Vagina (tissue), 2 donors: ENCODE measurements at places on chromosomes 16 and 17.

DNA sequence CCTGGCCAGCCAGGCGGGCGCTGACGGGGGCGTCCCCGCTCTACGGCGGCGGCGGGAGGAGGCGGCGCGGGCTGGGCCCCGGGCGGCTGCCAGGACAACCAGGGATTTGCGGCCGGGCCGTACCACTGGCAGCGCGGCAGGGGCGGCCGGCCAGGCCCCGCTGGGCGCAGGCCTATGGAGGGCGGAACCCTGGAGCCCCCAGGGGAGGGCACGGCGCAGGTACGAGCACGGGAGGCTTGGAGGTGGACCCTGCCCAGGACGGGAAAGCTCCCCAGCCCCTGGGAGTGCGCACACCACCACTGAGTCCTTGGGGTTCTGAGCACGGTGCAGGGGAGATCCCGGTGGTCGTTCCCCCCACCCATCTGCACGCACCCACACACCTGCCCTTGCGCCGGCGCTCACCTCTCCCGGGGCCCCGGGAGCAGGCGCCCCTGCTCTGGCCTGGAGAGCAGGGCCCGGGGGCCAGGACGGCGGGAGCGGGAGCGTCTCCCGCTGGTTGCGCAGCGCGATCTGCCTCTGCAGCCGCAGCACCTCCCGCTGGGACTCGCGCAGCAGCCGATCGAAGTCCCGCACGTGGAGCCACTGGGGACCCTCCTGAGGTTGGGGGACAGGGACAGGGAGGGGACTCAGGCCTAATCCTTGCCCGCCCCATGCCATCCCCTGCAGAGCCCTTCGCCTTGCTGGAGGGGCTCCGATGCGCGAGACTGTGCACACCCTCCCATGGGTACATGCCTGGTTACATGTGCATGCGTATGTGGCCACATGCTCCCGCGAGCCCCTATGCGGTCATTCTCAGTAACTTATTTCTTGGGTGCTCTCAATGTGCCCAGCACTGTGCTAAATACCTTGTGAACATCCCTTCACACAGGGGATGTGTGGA, 3.9 kb downstream of the TSPOAP1 start:
- DNase-seq = no peak

DNA sequence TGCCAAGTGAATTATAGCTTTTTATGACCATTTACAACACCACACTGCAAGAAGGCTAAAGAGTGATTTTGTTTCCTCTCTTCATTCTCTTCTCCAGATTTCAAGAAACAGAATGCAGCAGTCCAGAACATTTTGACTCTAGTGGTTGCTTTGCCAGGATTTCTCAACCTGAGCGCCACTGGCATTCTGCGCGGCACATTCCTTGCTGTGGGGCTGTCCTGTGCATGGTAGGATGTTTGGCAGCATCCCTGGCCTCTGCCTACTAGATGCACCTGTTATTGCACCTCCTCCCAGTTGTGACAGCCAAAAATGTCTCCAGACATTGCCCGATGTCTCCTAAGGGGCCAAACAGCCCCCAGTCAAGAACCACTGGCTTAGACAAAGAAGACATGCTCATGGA, 25.7 kb upstream of the SLC39A11 start:
- DNase-seq = no peak

DNA sequence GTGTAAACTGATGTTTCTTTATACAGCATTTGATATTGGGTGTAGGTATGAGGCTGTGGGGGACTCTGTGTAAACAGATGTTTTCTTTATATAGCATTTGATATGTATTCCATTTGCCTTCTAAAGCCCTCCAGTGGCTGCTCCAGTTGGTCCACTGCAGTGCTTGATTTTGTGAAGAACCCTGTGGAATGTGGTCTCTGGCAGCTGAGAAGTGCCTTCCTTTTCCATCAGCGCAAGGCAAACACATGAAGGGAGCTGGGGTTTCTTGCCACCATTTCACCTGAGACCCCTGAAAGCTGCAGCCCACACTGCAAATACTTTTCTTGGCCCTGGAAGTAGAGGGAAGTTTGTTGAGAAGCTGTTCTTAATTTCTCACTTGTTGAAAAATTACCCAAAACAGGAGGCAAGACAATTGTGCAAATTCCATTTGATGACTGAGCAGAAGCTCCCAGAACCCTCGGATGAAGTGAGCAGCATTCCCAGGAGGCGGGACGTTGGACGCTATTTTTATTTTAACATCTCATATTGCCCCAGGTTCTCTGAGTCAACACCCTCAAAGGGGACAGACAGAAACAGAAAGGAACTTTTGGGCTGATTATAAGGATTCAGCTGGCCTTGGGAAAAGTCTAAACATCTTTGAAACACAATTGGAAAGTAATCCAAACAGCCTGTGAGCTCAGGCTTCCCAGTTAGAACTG, 158.5 kb upstream of the RPH3AL start:
- no peak for DNase-seq

GRCh38 chr17:68734931-68735330, 133.8 kb upstream of the FAM20A start:
- DNase-seq = no peak

DNA sequence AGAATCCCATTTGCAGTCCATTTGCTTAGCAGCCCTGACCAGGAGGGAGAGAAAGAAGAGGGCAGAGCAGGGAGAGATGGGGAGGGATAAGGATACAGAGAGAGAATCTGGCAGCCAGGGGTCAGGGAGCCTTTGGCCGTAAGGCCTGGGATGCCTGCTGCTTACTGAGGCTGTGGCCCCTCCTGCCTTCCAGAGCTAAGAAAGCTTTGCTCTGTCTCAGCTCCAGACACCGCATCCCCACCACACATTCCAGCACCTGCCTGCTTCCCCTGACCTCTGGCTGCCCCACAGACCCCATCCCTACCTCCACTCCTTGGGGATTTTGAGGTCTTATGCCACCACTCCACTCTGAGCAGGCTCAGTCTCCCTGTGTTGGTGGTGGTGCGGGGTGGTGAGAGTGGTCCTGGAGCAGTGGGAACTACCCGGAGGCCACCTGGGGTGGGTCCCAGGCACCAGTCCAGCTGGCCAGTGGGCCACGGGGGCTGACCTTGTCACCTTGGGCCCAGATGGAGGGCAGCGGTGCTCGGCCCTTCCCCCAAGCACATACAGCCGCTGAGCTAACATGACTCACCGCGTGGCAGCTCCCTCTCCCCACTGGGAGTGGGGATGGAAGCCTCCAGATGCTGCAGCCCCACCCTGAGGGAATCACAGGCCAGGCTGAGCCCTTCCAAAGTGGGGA, 58.3 kb downstream of the RAI1 start:
- DNase-seq = no peak

DNA sequence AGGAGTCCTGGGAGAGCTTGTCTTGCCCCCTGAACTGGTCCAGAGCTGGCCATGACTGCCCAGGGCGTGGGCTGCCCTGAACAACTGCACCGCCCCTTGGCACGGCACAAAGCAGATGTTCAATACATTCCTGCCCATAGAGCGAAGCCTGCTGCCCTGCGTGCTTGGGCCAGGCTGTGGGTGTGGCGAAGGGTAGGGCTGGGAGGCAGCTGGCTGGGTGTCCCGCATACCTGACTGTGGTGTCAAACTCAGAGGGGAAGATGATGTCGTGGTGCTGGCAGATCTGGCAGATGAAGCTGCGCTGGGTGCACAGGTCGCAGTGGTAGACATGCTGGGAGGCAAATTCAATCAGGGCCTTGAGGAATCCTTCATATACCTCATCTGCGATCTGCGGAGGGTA, 124.2 kb upstream of the SMURF2 start:
- DNase-seq = no peak

- DNase-seq = no peak
Observed at GRCh38 chr17:9386401-9386800, 189.2 kb downstream of the STX8 start.

DNA sequence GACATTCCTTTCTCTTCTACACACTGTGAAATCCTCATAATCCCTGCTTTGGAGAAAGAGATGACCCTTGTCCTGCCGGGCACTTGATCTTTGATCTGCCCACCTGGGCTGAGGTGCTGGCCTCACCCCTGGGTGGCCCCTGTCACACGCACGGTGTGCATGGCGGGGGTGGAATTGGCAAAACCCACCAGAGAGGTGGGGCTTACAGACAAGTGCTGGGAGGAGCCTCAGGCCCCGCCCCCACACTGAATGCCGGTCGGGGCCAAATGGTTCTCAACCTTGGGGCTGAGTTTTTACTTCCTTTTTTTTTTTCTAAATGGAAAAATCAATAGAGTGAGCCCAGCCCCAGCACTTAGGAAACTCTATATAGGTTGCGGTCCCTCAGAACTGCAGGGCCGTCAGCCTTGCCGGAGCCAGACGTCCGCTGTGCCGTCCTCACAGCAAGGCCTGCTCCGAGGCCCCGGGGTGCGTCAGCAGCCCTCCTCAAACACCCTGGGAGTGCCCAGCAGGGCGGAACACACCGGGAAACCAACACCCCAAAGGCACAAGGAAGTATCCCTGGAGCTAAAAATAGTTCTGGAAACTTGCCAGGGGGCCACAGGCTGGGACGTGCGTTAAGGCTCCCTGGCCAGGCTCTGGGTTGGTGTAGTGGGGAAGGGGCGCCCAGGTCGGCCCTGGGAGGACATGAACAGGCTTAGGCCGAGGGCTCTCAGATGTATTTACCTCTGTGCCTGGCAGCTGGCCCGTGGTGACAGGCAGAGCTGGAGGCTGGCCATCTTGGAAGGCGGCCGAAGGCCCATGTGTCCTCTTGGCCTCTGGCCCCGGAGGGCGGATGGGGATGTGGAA, 11.0 kb downstream of the GPRC5C start:
- no peak for DNase-seq

DNA sequence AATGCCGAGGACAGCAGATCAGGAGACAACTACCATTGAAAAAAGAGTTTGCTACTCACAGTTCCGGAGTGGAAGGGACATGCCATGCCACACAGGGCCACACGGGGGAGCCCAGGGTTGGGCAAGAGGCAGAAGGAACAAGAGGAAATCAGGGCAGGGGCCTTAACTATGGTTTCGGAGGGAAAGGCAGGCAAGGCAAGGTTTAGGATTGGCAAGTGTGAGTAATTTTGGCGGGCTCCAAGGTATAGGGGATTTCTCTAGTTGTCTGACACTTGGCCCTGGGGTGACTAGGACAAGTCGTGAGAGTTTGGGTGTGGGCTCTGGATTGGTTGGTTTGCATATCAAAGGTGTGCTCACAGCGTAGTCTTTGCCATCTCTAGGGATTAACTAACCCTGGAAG, 27.0 kb upstream of the NTN1 start:
- no peak for DNase-seq

DNA sequence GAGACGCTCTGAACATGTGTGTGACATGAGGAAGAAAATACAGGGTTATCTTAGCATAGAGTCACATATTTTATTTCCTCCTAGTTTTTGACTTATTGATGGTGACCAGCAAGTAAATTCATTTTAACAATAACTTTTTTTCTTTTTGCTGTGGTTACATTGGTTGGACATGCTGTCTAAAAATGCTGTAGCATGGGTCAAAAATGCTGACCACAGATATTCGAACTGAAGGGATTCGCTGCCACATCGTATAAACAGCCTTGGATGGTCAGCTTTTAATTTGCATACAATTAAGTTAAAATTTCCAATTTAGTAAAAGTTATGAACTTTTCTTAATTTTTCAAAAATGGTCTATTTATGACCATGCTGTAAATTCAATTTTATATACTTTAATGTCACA, 30.5 kb downstream of the RPGRIP1L start:
- no peak for DNase-seq

DNA sequence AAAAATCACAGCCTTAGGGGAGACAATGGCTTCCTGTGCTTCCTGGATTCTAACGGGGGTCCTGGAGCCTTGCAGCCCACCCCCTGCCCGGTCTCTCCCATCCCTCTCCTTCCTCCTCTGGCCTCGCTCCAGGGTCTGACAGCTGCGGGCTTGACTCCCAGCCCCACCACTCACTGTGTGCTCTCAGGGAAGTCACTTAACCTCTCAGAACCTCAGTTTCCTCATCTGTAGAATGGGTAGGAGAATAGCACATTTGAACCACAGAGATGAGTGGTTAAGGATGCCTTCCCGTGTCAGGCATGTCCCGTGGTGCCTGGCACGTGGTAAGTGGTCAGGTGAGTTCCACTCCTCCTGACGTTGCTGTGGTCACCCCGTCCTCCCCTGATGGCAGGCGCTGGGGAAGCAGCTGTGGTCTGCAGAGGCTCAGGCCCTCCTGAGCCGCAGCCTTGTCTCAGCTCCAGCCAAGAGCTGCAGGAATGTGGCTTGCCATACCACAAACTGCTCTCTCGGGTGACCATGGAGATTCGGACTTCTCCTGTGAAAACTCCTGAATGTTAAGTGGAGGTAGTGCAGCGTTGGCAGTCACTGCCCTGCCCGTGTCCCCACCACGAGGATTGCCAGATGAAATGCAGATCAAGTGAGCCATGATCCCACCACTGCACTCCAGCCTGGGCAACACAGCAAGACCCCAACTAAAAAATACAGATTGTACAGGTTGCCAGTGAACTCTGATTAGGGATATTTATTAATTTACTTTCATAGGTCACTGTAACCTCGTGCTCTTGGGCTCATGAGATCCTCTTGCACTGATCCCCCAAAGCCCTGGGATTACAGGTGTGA, 85.7 kb downstream of the NT5M start:
- no peak for DNase-seq

DNA sequence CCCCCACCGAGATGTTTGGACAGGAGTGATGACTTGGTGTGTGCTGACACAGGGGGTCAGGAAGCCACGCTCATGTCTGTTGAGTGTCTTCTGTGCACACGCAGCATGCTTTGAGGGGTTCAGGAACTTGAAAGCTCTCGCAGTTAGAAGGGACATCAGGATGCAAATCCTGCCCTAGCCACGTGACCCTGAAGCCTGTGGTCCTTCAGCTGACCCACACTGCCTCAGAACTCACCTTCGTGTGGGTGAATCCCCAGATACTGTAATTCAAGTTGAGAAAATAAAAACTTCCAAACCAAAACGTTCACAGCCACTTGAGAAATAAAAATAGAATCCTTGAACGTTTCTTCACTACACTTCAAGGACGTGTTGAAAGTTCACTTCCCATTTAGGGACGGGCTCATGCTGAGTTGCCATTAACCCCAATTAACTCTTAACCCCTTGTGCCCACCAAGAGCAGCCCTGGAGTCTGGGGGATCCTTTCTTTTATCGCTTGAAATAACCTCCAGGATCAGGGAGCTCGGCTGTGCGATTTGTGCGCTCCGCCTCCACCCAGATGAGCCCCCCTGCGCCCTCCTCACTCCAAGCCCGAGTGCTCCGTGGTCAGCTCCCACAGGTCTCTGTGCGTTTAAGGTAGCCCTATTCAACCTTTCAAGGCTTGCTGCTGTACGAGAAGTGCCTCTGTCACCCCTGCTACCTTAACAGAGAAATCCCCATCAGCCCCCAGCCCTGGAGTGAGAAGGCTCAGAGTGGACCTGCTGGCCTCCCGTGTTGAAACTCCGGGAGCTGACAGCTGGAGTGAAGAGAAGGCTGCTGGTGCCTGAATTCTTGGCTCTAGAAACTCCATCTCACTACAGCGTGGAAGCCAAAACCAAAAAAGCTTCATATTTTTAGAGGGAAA, 36.2 kb upstream of the NAT9 start:
- no peak for DNase-seq

GRCh38 chr16:2663553-2664546, 18.5 kb upstream of the KCTD5 start:
- no peak for DNase-seq
